HuH-7.5 (cell line): ENCODE measurements at places on chromosomes 2 and 18.

- DNase-seq = peak; percentile 33
Observed at GRCh38 chr2:109736177-109736827, 57.8 kb upstream of the RGPD5 start.

DNA sequence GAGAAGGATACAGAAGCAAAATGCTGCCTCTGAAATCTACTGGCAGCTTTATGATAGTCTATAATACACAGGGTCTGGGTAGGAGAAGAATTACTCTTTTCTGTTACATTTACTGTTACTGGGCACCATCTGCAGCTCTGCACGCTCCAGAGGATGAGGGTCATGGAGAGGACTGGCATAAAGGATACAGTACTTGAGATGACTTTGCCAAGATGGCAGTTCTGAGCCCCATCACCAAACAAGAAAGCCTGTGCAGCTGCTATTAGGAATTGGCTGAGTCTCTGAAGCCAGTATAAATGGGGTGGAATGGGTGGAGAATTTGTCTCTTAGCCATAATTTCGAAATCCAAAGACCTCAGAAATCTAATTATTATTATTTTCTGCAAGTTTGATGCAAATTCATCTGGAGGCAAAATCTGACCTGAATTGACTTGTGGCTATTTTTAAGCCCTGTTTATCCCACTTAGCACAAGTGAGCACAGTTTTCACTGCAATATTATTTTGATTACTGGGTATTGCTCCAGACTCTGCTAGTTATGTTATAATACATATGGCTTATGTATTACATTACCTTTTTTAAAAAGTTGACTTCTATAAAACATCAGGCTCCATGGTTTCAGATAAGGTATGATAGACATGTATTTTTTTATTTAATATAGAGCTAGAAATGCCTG is 579.5 kb downstream of the MBD2 start:
- no peak for DNase-seq

- DNase-seq = no peak
Observed at GRCh38 chr2:223954401-223954800, 2.9 kb upstream of the MRPL44 start.

- no peak for DNase-seq
Observed at GRCh38 chr2:4502230-4502843, 799.0 kb downstream of the DCDC2C start.

GRCh38 chr2:56369316-56369715 is 185.5 kb downstream of the CCDC85A start:
- DNase-seq = no peak

GRCh38 chr2:186751790-186752189 is 57.9 kb downstream of the FAM171B start:
- no peak for DNase-seq

- no peak for DNase-seq
Observed at GRCh38 chr18:22067109-22067508, 102.3 kb upstream of the GATA6 start.

- DNase-seq = no peak
Observed at GRCh38 chr2:96195410-96196066, 13.1 kb downstream of the STARD7 start.

DNA sequence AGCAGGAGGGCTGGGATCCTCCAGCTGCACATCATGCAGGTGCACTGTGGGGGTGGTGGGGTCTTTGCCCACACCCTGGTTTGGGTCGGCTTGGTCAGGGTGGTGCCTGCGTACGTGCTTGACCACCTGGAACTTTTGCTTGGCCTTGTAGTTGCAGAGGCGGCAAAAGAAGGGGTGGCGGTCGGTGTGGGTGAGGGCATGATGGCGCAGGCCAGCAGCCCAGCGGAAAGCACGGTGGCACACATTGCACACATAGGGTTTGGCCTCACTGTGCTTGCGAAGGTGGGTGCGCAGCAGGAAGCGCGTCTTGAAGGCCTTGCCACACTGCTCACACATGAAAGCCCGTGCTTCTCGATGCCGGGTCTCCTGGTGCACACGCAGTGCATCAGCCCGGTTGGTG is 21.1 kb downstream of the ZNF142 start:
- no peak for DNase-seq

DNA sequence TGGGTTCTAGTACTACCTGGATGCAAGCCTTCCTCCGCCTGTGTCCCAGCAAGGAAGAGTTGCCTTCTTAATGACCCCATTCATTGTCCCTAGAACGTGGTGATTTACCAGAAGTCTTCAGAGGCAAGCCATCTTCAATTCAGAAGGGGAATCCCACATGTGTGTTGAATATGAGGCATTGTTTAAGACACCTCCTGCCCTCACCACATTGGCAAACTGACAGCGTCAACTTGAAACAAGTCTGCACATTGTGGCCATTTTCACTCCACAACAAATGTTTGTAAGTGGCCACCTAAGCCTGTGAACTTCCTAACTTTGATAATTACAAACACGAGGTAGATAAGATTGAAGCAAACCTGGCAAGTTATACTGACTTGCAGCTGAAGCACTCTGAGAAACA is 83.7 kb downstream of the TCF7L1 start:
- DNase-seq = no peak

DNA sequence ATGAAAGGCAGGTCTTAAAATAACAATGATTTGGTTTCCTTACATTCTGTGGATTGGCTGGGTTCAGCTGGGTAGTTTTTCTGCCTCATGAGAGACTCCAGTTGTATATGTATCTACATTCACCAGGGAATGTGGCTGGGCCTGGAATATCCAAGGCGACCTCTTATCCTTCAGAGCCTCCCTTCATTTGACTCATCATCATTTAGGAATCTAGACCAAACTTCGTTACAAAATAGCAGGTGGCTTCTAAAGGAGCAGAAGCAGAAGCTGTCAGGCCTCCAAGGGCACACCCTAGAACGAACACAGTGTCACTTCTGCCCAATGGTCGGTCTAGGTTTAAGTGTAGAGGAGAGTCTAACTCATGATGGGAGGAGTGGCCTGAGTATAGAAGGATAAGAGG is 204.2 kb downstream of the EN1 start:
- no peak for DNase-seq

- no peak for DNase-seq
Observed at GRCh38 chr2:64582774-64583340, 58.7 kb downstream of the AFTPH start.

DNA sequence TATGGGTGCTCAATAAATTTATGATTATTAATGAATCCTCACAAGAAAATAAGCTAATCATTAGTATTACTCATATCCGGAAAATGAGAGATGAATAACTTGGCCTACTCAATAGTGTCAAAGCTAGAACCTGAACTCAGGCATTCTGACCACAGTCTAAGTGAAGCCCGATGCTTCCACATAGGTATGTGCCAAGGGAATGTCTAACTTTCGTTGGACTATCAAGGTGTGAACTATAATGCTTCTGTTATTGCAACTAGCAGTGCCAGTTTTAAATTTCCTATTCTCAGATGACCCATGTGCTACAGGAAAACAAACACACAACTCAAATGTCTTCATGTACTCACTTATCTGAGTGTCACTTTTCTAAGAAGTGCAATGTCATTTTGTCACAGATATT is 1.8 kb downstream of the BARD1 start:
- DNase-seq = no peak

DNA sequence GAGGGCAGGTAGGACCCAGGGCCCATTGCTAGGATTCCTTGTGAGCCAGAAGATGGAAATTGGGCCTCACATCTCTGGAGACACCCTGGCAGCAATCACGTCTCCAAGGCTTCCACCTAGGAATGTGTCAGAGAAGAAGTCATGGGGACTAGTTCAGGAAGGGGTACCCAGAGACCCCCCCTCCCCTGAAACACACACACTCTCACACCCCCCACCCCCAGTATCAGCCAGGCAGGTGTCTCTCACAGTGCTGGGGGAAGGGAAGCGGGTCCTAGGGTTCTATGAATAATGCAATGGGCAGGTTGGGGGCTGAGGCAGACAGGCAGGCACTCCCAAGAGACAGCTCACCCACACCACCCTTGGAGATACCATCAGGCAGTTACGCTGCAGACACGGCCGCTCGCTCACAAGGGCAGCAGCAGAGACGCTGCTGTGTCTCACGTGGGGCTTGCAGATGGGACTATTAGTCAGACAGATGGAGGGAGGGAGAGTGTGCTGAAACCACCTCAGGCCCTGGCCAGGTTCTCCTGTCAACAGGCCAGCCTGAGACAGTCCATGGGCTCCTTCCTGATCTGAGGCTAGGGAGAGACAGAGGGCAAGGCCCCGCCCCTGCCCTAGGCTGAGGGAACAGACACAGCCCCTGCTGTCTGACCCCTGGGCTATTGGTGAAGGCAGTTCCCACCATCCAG is 134.6 kb downstream of the CYP26B1 start:
- DNase-seq = no peak

DNA sequence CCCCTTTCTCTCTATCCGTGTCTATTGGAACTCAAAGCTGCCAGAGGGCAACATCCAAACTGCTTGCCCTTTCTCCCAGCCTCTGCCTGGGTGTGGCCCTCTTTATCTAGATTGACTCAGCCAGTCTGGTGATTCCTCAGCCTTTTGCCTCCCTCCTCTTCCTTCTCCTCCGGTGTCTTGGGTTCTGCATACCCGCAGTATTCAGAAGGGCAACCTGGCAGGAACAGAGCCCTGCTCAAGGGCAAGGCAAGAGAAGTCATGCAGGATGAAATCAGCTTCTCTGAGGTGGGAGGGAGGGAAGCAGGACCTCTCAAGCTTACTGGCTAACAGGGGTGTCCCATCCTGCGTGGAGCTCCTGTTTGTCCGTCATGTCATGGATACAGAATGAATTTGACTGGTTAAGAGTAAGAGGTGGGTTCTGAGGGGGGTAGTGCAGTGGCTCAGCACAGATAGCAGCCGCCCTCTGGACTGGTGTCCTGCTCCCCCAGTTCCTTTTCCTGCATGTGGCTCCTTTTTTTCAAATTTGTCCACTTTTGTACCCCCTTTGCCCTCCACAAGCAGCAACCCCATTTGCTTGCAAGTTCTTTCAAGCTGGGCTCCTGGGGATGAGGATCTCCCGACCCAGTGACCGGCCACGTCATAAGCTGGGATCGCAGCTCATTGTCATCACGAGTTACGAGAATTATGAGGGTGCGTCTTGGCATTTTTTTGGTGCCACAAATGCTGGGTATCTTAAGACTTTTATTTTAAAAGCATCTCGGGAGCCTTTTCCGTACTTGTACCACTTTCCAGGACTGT is 154.1 kb downstream of the FHOD3 start:
- DNase-seq = no peak

DNA sequence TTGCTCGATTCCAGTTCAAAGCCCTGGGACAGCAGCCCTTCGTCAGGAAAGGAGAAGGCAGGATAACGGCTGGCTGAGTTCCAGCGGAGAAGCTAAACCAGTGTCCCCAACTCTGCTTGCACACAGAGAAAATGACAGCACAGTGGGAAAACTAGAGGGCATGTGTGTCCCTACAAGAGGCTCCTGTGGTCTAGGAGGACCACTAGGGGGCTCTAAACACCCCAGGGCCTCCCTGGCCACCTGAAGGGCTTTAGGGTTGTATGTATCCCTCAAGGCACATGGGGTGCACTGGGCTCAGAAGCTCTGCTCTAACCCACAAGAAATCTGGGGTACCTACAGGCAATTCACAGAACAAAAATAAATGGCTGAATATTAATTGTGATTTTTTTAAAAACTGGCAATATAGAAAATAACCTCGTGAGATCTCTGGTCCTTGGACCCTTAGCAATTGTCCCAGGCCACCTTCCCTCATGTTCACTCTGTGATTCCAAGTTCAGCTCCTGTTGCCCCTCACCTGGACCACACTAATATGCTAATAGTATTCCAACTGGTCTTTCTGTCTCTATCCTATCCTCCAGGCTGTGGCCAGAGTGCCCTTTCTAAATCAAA is 17.5 kb downstream of the STAT1 start:
- peak; percentile 63 for DNase-seq

DNA sequence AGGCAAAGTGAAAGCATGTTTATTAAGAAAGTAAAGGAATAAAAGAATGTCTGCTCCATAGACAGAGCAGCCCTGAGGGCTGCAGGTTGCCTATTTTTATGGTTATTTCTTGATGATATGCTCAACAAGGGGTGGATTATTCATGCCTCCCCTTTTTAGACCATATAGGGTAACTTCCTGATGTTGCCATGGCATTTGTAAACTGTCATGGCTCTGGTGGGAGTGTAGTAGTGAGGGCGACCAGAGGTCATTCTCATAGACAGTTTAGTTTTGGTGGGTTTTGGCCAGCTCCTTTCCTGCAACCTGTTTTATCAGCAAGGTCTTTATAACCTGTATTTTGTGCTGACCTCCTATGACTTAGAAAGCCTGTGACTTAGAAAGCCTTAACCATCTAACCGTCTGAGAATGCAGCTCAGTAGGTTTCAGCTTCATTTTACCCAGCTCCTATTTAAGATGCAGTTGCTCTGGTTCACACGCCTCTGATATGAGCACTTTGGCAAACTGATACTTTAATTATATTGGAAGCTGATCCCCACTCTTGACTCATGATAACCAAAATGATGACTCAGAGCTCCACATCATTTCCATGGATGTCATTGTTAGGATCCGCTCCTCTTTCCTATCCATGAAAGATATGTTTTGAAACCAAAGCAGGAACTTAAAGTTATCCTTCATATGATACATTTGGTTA is 14.5 kb upstream of the ERMN start:
- DNase-seq = no peak
